ENCODE measurements at places on chromosomes 7 and 10.

- DNase-seq = no peak
Observed at GRCh38 chr7:135466442-135467206, 43.3 kb downstream of the CNOT4 start.

DNA sequence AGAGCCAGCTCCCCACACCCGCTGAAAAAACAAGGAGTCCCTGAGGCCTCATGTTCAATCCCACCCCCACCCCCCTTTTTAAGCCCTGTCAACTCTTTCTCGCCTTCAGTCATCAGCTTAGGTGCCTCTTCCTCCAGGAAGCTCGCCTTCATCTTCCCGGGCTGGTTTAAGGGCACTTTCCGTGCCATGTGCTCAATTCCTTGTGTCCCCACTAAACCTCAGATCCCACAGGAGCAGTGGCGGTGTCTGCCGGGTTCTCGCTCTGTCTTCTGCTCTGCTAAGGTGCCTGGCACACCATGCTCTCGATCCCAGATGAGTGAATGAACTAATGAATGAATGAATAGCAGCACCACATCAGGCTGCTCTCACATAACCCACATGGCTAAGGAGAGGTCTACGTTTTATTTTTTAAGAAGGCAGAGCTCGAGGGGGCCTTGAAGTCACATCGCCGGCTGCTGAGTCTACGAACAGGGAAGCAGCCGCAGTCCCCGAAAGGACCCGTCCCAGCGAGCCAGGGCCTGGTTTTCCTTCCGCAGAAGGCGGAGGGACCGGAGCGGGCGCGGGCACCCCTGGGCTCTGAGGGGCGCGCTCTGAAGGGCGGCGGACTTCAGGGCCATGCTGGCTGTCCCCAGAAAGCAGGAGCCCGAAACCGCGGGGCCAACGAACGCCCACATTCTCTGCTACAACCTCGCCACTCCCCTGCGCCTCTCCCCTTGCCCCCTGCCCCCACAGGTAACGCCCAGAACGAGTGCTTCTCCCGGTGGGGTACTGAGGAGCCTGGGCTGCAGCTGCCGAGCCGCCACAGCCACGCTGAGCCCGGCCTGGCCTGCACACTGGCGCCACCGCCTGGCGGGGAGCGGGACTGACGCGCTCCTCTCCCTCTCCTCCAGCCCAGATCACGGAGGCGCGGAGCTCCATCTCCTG, 73.4 kb upstream of the KCNMA1 start:
- DNase-seq = peak; percentile 88

GRCh38 chr10:35427543-35427942, 91.2 kb downstream of the CCNY start:
- no peak for DNase-seq

DNA sequence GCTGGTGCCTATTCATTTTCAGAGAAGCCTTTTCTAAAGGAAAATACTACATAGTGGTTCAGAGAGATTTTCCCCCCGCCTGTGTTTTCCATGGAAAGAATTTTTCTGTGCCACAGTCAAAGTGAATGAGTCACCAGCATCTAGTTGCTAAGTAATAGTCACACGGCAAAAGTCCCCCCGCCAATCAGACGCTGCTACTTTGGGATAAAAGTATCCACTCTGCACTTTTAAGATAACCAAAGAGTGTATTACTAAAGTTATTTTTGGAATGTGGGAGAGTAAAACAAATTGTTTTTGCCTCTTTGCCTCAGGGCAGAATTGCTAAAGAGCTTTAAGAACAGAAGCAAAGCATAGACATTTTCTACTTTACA, 23.5 kb downstream of the ABLIM1 start:
- DNase-seq = no peak

DNA sequence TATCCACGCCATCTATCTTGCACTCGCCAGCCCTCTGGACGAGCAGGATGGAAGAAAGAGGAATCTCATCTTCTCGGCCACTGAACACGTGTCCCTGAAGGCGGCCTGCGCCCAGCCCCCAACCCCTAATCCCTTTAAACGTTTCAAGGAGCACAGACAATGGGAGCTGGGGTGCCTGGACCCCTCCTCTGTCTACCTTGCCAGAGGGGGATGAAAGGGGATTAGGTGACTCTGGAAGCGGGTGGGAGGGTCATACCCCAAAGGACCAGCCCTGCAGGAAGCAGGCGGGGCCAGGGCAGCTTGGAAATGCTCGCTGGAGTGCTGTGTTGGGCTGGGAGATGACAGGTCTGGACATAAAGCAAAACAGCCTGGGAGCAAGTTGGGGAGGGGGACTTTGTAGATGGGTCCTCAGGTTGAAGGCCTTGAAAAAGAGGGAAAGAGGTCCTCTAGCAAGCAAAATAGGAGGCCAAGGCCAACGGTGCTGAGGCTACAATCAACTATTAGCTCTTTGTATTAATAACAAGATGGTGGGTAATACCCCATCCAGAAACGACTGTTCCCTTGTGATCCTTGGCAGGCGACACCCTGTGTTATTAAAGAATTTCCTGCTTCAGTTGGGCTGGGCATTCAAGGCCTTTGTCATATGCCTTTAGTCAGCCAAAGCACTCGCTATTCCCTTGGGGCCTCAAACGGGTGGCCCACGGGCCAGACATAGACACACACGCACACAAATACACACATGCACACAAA, 126.5 kb upstream of the UNC5B start:
- peak; percentile 66 for DNase-seq

GRCh38 chr10:132994185-132994796, 51.9 kb upstream of the CFAP46 start:
- DNase-seq = no peak

DNA sequence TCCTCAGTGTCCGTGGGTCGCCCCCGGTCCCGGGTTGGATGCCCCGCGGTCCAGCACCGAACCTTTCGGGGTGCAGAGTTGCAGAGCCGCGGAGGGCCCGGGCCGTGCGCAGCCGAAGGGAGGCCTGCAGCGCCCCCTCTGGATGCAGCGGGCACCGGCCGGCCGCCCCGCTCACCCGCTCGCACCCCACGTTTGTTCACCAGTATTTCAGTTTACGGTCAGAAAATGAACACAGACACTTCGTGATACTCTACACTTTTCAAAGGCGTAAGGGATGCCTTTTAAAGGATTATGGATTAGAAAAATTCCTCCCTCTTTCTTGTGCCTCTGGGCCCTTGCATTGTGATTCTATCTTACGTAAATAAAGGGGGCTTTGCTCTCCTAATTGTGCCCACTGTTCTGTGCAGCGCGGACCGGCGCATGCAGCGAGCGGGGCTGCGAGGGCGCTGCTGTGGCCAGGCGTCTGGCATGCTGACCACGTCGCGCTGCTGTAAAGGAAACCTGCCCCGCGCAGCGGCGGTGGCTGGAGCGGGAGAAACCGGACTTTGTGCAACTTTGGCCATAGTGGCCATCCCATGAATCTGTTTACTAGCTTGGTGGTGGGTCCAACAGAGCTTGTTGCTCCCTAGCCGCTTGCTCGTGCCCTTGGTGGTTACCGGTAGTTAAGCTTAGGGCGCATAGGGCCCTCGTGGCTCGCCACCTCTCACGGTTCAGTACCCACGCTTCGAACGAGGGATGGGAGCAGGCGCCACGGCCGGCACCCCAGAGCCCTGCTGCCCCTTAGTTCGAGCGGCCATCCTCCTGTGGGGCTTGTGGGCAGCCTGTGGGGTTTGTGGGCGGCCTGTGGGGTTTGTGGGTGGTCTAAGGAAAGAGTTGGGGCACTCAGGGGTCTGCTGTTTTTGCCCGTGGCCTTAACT, 739 bp upstream of the MEST start:
- DNase-seq = no peak
